Fibroblast of pulmonary artery (primary cell): ENCODE measurements at places on chromosomes 6 and 20.

- no peak for DNase-seq
Observed at GRCh38 chr20:48841196-48841874, 13.5 kb upstream of the PREX1 start.

DNA sequence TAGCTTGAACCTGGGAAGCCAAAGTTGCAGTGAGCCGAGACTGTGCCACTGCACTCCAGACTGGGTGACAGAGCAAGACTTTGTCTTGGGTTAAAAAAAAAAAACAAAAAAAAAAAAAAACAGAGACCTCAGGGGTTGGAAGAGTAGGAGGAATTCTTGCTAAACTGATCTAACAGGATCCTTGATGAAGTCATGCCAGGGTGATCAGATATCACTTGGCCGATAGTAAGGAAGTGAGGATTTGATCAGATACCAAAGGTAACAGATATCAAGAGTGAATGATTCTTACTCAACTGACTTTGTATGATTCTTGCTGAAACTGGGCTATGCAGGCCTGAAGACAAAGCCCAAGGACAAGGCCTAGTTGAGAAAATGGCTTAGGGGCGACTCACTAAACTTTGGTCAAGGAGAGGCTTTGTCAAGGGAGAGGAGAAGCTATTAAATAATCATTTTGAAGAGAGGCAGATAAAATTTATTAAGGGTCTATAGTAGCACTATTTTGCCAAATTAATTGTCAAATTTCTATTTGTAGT is 624.7 kb downstream of the UTRN start:
- no peak for DNase-seq

DNA sequence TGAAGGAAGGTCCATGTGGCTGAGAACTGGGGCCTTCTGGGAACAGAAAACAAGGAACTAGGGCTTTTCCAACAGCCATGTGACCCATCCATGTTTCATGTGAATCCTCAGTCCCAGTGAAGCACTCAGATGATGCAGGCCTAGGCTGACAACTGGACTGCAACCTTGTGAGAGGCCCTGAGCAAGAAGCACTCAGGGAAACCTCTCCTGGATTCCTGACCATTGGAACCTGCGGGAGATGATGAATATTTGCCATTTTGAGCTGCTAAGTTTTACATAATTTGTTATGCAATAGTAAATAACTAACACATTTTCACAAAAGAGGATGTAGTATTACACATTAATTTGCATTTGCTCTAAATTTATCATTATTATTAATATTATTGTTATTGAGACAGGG is 38.4 kb upstream of the HLA-G start:
- no peak for DNase-seq

DNA sequence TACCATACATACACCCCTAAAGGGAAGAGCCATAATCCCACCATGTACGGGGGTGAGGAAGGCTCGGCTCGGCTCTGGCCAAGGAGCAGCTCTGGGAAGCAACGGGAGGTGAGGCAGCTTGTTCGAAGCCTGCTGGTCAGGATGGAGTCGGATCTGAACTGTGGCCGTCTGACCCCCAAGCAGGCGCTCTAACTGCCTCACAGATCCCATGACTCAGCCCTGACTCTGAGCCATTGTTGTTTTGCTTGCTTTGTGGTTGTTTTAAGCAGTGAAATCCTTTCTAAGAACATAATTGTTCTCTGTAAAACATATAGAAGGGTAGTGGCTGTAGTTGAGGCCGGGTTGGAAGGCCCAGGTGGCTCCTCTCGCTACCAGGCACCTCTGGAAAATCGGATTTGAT is 10.9 kb downstream of the C6orf132 start:
- peak; percentile 71 for DNase-seq

DNA sequence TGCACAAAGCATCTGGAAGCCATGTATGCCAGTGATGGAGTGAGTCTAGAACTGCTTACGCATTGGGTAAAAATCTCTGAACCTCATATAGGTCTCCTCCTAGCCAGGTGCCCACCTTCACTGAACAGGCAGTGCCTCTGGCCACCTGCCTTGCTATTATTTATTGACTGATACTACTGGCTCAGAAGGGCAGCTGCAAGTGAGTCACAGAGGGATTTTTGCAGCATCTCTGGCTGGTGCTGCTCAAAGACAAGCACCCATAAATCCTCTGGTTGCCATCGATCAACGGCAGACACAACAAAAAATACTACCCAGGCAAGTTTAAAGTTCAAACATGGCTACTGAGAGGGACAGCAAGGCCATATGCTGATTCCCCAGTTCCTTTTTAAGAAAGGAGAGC is 279.4 kb downstream of the UBE3D start:
- DNase-seq = no peak

DNA sequence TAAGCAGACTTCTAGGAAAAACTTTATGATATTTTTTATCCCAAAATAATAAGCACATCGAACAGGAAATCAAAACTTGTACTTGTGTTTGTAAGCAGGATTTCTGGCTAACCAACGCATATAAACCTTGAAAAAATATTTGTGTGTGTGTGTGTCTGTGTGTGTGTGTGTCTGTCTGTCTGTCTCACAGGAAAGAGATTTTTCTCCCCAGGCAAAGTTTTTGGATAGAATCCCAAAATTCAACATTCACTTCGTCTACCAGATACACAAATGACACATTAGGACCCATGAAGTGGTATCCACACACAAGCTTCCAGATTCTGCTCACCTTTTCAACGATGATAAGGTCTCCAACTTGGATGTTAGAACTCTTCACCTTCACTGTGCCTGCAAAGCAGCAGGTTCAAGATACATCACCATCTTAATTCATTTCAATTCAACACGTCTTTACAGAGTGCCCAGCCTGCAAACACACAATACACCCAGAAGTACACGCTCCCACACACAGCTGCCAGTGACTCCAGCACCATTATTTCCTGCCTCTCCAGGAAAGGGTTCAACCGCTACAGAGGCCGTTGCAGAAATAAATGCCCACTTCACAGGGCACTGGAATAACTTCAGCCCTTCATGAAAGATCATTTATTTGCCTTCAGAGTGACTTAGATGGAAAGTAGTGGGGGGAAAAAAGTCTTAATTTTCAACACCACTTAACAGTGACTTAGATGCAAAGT is 70.9 kb downstream of the ATP9A start:
- DNase-seq = peak; percentile 35

DNA sequence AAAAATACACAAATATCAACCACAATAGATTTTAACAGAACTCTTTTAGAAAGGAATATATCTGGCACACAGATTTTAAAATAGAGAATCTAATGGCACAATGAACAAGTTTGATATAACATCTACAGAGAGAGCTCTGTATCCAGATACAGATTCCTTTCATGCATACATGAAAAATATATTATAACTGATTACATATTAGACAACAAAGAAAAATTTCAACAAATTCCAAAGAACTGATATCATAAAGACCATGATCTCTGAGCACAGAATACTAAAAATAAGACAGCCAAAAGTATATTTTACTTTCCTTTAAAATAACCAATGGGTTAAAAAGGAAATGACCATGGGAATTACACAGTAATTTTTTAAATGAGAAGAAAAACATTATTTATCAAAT is 74.1 kb upstream of the MAP7 start:
- DNase-seq = no peak

- DNase-seq = no peak
Observed at GRCh38 chr20:31870726-31871617, 538 bp downstream of the TTLL9 start.

DNA sequence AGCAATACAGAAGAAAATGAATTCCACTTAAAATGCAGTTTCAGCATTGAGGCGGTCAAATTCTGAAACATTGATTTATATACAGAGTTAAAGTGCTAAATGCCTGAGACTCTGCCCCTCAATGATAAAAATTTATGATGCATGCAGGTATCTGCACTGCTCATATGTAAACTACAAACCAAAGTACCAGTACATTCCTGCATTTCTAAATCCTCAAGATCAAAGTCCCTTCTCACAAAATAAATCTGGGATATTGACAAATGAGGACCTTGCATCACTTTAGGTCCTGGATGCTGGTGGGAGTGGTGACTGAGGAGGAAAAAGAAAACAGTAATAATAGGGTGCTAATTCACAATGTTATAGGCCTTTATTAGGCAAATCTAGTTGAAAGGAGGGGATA is 101.9 kb downstream of the FIG4 start:
- no peak for DNase-seq

DNA sequence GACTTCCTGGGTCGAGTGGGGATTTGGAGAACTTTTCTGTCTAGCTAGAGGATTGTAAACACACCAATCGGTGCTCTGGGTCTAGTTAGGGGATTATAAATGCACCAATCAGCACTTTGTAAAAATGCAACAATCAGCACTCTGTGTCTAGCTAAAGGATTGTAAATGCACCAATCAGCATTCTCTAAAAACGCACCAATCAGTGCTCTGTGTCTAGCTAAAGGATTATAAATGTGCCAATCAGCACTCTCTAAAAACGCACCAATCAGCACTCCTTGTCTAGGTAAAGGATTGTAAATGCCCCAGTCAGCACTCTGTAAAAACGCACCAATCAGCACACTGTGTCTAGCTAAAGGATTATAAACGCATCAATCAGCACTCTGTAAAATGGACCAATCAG is 209.0 kb upstream of the SLC35B3 start:
- no peak for DNase-seq

- DNase-seq = no peak
Observed at GRCh38 chr20:3121271-3121911, 36.9 kb upstream of the AVP start.

GRCh38 chr6:33980176-33981175 is 165.4 kb downstream of the GRM4 start:
- DNase-seq = no peak

- no peak for DNase-seq
Observed at GRCh38 chr6:19041906-19042305, 654.8 kb downstream of the RNF144B start.

- no peak for DNase-seq
Observed at GRCh38 chr6:11414176-11414963, 123.2 kb upstream of the TMEM170B start.

GRCh38 chr6:163309491-163310026 is 105.0 kb upstream of the QKI start:
- DNase-seq = peak; percentile 40

DNA sequence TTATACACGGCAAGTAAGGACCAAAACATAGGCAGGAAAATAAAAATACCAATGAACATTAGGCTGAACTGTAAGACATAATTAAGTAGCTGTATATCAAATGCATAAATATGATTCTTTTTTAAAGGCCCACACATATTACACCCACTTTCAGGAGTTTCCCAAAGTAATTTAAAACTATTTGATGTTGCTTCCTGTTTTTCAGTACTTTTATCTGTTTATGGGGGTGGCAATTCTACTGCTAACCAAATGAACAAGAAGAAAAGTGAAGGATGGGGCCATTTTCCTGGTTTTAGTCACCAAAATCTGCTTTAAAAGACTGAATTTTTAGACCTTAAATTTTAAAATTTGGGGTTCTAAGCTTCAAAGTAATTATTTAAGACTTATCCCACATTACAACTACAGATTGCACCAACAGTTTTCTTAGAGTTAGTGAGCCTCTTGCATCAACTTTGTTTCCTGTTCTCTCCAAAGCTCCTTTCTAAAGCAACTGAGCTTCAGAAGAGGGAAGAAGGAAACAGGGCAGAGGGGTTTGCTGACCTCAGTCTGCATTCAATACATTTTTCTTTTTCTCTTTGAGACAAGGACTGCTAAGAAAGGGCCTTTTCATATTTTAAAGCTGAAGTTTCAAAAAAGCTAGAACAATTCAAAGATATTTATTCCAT is 191.0 kb downstream of the BACH2 start:
- peak; percentile 28 for DNase-seq

GRCh38 chr6:109722011-109722410 is 30.9 kb downstream of the FIG4 start:
- no peak for DNase-seq

DNA sequence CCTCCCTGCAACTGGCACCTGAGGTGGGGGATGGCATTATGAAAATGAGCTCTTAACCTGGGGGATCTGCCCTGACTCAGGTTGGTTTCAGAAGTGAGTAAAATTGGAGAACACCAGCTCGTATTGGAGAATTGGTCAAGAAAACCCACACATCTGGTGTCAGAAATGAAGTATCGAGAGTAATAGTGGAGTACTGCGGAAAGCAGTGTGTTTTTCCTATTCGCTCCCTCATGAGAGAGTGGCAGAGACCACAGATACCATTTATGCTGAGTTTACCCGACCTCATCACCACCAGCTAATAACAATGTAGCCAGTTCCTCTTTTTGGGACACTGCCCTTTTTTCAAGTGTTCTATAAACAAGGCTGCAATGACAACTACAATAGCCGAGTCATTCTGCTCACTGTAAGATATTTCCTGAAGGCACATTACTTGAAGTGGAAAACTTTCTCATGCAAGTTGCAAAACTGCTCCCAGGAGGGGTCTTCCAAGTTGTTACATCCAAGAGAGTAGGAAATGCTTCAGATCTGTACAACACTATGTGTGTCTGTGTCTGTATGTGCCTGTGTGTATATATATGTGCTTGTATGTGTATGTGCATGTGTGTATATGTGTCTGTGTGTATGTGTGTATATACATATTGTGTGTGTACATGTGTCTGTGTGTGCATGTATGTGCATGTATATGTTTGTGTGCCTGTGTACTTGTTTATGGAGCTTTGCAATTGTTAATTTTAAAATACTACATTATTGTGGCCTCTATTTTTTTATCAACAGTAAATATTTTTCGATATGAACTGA is 106.0 kb upstream of the CST7 start:
- DNase-seq = peak; percentile 3

- no peak for DNase-seq
Observed at GRCh38 chr6:136790411-136791295, 1.6 kb downstream of the MAP3K5 start.

GRCh38 chr6:93222071-93222851 is 197.1 kb downstream of the EPHA7 start:
- DNase-seq = no peak
